Mammary epithelial cell (primary cell): ENCODE measurements at places on chromosomes 5 and 9.

GRCh38 chr5:2102819-2103776, 220.4 kb upstream of the IRX4 start:
- no peak for DNase-seq

- peak; percentile 58 for DNase-seq
Measured at GRCh38 chr9:122941582-122942234, 888 bp downstream of the RABGAP1 start.

DNA sequence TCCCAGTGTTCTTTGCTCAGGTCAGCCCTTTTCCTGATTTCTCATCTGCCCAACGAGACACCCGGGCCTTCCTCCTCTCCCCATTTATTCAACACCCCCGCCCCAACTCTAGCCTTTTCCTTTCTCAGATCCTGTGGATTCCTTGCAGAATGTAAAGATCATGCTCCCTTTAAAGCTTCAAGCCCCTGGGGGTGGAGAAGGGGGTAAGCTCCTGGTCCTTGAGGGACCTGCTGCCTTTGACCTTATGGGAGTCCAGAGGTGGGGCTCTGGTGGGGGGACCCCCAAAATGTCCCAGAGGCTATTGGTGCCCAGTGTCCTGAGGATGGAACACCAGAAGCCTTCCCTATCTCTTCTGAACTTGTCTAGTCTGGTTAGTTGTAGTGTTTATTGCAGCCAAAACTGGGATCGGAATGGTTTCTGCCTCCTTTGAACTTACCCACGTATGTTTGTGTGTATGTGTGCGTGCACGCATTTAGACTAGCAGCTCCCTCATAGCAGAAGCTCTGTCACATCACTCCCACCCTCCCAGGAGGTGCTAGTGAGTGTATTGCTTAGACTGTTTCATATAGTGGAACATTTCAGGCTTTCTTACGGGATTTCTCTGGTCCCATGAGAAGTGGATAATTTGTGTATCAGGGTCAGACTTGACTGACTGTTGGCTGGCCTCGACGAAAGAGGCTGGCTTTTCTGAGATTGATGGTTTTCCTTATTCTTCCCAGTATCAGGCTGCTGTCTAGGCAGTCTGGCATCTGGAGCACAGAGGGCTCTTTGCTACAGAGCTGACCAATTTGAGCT, 1.1 kb downstream of the GALNT10 start:
- no peak for DNase-seq

DNA sequence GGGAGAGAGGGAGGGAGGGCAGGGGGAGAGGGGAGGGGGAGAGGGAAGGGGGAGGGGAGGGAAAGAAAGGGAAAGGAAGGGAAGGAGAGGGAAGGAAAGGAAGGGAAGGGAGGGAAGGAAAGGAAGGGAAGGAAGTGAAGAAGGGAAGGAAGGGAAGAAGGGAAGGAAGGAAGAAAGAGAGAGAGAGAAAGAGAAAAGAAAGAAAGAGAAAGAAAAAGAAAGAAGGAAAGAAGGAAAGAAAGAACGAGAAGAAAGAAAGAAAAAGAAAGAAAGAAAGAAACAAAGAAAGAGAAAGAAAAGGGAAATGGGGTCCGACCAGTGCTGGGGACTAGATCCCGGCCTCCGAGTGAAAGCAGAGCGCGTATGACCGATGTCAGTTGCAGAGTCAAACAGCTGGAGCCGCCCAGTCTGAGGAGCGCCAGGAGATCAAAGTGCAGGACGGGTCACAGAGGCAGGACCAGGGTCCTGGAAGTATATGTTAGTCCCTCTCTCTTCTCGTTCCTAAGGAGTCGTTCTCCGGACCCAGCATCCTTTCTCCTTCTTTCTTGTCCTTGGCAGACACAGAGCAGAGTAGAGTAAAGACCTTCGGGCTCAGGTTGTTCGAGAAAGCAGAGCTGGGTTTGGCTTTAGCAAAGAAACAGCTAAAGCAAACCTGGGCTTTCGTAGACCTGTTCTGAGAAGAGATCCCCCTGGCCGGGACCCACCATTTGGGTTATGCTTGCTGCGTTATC, 305.4 kb upstream of the MSX2 start:
- peak; percentile 7 for DNase-seq

- DNase-seq, result no peak
Measured at GRCh38 chr9:133786907-133787753, 49.0 kb upstream of the SARDH start.

DNA sequence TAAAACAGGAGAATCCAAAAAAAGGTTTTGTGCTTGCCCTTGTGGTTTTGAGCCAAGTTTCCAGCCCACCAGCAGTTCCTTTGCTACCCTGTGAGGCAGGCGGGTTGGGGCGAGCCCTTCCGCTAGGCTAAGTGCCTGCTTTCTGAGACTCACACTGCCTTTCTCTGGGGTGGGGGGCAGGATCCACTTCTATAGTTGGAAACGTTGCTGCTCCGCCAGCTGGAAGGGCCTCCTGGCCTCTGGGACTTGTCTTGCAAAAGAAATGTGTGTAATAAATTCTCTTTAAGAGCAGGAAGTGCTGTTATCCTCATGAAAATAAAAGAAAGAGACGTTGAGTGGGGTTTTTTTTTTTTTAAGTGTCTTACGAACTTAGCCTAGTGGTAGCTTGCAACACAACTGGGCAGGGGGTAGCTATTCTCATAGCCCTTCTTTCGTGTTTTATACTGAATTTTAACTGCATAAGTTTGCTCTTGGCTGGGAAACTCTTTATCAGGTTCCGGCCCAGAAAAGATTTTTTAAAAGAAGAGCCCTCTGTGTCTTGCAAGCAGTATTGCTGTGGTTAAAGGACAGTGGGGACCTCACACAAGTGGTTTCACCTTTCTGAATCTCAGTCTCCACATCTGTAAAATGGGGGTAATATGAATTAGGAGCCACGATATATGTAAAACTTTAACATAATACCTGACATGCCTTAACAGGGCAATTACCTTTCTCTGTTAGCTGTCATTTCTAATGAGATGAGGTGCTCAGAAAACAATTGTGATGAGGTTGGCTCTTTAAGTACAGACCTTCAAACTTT, 19.8 kb downstream of the JADE2 start:
- no peak for DNase-seq

GRCh38 chr5:23064710-23065109, 211.6 kb upstream of the CDH12 start:
- no peak for DNase-seq
